Omental fat pad (tissue), 4 donors: ENCODE measurements at places on chromosomes 13 and 19. TPM values are rescaled to one million over a fixed set of nuclear protein-coding genes. Genes with fewer than 3 reads are reported as not detected.

DNA sequence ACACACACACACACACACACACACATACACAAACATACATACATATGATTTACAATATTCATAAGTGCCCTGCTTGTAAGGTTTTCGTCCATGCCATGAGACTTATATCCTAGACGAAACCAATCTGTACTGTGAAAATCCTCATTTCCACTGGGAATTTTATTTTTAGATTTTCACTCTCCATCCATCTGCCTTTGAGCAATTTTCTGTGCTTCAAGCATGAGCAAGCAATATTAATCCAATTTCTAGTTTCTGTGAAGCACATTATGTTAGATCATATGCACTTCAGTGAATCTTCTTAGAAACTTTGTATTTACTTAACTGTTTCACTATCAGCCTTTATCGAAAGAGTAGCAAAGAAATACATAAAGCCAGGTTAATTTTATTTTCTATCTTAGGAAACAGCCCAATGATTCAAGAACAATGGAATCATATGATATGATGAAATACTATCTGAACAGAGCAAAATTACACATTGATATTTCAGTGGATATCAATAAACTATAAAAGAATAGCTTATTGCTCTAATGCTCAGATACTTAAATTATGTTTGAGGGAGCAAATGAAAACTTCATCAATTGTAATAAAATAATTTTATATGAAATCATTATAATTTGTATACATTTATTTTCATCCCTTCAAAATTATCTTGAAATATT is 1100.7 kb upstream of the MIR17HG start:
- no peak for DNase-seq

- no peak for DNase-seq
Observed at GRCh38 chr13:50911081-50911631, 1.6 kb downstream of the RNASEH2B start.

RFXAP gene
- total RNA-seq: 5.2 TPM

CD33 gene
- 7.1 TPM for total RNA-seq

GRCh38 chr19:7783991-7784423 is 21.0 kb downstream of the CLEC4M start:
- DNase-seq: no peak

DNA sequence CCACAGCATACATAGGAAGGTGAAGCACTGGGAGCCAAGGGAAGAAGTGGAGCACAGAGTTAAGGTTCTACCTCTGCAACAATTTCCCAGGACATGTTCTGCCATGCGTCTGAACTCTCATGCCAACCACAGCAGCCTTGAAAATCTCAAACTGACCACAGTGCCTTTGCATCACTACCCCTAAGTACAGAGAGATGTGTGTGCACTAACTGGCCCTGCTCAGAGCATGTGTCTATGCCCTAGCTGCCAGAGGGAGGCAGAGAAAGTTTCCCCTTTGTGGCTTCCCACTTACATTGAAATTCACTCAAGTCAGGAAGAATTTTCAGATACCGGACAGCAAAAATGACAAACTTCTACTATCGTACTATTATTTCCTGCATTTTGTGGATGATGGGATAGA is 26.8 kb upstream of the WDFY2 start:
- DNase-seq: no peak

- no peak for DNase-seq
Observed at GRCh38 chr13:36528105-36528504, 95.8 kb downstream of the CCNA1 start.

- DNase-seq: no peak
Observed at GRCh38 chr19:9865732-9866501, 30.8 kb downstream of the PIN1 start.

ZNF497 gene
- total RNA-seq: 2.4 TPM

- no peak for DNase-seq
Observed at GRCh38 chr19:461721-462551, 1.1 kb upstream of the SHC2 start.

DNA sequence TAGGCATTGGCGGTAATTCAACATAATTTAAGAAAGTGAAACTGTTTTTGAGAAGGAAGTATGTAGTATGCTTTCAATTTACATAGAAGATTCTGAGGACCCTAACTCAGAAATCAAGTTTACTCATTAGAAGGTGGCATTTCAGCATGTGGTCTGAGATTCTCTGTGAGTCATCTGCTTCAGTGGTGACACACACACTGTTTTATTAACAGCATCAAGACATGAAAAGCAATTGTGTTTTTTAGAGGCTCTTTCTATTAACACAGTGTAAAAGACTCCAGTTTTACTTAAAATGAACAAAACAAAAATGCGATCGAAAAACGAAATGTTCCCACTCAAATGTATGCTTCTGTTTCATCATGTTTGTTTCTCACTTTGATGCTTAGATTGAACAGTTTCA is 802.1 kb upstream of the SLITRK6 start:
- DNase-seq: no peak

GRCh38 chr13:110472904-110473563 is 88.5 kb downstream of the RAB20 start:
- DNase-seq: no peak

GRCh38 chr13:25922376-25922775 is 129.4 kb downstream of the SHISA2 start:
- DNase-seq: no peak

DNA sequence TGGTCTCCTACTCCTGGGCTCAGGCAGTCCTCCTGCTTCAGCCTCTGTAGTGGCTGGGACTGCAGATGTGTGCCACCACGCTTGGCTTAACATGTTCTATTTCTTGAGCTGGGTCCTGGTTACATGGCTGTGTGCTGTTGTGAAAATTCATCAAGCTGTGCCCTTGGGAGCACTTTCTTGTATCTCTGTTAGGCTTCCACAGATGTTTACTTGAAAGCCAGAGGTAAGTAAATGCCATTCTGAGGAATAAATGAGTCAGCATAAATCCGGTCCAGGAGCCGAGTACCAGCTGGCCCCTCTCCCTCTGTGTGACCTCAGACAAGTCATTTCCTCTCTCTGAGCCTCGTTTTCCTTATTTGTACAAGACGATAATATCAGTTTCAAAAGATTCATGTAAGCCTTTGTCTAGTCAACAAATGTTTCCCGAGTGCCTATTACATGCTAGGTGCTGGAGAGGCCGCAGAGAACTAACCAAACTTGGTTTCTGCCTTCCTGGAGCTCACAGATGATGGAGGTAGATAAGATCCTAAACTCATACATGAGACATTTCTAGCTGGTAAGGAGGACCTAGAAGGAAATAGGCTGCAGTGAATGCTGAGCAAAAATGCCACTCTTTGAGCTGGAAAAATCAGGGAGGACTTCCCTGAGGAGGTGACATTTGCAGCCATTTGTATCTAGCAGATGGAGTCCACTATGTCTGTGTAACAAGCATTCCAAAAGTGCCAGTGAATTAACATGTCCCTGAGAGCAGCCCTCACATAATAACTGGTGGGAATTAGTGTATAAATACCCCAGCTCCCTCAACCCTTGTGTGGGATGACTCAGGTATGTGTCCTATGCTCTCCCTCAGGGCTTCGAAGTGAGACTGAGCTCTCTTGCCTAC is 2.7 kb upstream of the RASAL3 start:
- DNase-seq: no peak

CAPNS1 gene
- 235 TPM for total RNA-seq

DNA sequence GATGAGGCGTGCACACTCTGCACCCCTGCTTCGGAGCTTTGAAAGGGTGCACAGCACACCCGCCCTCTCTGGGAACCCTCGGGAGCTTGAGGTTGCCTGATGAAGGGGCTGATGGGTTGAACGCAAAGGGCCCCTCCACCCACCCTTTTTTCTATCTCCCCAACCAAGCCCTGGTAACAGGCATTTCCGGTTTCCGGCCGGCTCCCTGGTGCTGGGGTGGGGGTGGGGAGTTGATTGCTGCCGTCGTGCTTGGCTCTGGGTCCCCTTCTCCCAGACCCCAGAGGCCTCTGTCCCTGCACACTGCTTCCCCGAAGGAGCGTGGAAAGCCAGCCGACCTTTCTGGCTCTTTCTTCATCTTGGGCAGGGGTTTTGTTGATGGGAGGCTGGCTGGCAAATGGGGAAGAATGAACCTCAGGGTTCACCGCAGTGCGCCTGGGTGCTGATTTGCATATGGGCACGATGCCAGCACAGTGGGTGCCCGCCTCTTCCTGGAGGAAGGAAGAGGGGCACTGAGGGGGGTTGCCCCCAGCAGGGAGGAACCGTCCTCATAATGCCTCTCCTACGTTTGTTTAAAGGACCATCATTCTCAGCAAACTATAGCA is 29.1 kb downstream of the VAV1 start:
- DNase-seq: peak; percentile 33

GRCh38 chr13:110528911-110529310 is 32.6 kb downstream of the RAB20 start:
- DNase-seq: no peak

- DNase-seq: no peak
Observed at GRCh38 chr19:28498404-28498976, 714.5 kb downstream of the UQCRFS1 start.

DNA sequence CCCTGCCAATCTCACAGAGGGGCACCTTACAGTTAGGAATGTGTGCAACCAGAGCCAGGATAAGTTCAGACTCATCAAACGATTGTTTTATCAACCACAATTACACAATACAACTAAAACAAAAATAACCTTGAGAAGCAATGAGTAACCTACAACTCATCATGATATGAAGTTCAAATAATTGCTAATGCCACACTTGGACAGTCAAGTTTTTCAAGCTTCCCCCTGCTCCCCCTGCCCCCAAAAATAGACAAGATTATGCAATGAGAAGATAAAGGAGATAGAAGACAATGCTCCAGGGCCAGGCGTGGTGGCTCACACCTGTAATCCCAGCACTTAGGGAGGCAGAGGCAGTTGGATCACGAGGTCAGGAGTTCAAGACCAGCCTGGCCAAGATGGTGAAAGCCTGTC is 13.6 kb upstream of the KPNA3 start:
- DNase-seq: no peak

GRCh38 chr13:60075850-60076249 is 87.9 kb downstream of the DIAPH3 start:
- DNase-seq: no peak

GRCh38 chr13:50905256-50905655 is 4.3 kb upstream of the RNASEH2B start:
- no peak for DNase-seq

DNA sequence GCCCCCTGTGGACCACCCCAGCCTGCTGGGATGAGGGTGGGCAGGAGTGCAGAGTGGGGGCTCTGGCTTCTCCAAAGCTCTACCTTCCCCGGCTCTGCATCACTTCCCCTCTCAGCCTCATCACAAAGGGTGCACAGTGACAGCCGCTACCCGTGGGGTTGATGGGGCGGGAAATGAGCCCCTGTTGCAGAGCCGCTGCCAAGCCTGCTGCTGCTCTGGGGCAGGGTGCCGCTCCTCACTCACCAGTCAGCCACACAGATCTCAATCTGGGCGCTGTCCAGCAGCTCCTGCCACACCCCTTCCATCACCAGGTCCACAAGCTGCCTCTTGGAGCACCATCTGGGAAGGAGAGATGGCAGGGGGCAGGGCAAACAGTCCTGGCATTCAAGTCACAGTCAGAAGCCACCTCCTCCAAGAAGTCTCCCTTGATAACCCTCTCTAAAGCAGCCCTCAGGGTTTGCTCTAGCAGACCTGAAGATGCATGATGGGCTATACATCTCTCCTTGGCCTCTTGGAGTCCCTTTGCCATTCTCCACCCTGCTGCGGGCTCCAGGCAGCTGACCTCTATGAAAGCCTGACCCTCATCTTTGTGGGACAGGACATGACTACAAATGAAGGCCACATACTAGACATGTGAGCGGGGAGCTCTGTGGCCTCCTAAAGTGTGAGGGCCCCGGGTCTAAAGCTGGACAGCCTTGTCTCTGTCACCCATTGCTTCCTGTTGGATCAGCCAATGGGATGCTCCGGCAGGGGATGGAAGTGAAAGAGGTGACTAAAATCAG is 15.7 kb downstream of the MRPS12 start:
- DNase-seq: no peak

SOHLH2 gene
- total RNA-seq: not detected

GRCh38 chr19:48934837-48935236 is 1.3 kb downstream of the DHDH start:
- DNase-seq: no peak

DNA sequence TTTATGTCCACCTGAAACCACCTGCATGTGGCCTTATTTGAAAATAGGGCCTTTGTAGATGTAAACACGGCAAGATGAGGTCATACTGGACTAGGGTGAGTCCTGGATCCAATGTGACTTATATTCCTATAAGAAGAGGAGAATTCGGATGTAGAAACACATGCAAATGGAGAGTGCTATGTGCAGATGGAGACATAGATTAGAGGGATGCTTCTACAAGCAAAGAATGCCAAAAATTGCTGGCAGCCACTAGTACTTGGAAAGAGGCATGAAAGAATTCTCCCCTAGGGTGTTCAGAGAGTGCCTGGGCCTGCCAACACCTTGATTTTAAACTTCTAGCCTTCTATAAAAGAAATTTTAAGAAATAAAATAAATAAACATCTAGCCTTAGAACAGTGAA is 226.1 kb downstream of the RFC3 start:
- no peak for DNase-seq

ZNF317 gene
- 18.2 TPM for total RNA-seq

DNA sequence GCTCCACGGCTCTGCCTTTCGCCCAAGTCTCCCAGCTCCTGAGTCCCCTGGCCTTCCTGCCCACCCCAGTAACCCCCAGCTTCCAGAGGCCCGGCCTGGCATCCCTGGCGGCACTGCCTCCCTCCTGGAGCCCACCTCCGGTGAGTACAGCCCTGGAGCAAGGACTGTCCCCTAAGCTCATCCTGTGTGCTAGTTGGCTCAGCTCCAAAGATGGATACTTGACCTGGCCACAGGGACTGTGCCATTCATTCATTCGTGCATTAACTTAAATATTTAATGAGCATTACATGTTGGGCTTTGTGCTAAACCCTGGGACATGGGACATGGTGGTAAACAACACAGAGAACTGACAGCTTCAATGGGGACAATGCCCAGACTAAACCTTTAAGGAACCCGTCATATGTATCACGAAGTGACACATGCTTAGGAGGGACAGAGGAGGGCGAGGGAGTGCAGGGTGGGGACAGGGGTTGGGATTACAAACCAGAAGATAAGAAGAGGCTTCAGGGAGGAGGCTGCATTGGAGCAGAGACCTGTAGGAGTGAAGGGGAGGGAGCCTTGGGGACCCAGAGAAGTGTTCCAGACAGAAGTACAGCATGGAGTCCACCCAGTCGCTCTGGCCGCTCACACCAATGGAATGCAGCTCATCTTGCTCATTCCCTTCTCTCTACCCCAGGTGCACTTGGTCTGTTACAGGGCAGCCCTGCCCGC is 6.9 kb upstream of the OVOL3 start:
- DNase-seq: no peak

GRCh38 chr13:24361852-24362366 is 52.5 kb downstream of the C1QTNF9 start:
- DNase-seq: no peak

FUT1 gene
- 6.1 TPM for total RNA-seq

DNA sequence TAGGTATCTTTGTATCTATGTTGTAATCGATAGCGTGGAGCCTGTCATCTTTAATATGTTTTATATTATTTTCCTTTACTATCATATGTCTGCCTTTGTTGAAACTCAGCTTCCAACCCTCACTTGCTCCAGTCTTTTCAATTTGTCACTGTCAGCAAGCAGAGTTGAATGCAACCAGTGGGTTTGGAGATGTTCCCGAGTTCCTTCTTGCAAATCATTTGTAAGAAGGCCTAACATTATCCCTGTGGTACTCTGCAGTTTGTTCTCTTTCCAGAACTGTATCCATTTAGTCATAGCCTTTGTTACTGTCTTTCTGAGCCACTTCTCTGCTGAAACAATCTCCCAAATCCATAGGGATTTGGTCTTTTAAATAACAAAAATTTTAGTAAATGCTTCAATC is 41.8 kb downstream of the RNASEH2B start:
- DNase-seq: no peak

- no peak for DNase-seq
Observed at GRCh38 chr19:6213266-6213595, 66.5 kb downstream of the MLLT1 start.

CDC16 gene
- total RNA-seq: 45.7 TPM
